Activated CD8-positive, alpha-beta T cell treated with anti-CD3 and anti-CD28 coated beads for 36 hours (primary cell): ENCODE measurements at places on chromosomes 7 and 10. TPM values are rescaled to one million over a fixed set of nuclear protein-coding genes. Genes with fewer than 3 reads are reported as not detected.

- no peak for DNase-seq
Observed at GRCh38 chr7:5217851-5218331, 27.9 kb downstream of the WIPI2 start.

DRGX gene
- not detected for total RNA-seq

DNA sequence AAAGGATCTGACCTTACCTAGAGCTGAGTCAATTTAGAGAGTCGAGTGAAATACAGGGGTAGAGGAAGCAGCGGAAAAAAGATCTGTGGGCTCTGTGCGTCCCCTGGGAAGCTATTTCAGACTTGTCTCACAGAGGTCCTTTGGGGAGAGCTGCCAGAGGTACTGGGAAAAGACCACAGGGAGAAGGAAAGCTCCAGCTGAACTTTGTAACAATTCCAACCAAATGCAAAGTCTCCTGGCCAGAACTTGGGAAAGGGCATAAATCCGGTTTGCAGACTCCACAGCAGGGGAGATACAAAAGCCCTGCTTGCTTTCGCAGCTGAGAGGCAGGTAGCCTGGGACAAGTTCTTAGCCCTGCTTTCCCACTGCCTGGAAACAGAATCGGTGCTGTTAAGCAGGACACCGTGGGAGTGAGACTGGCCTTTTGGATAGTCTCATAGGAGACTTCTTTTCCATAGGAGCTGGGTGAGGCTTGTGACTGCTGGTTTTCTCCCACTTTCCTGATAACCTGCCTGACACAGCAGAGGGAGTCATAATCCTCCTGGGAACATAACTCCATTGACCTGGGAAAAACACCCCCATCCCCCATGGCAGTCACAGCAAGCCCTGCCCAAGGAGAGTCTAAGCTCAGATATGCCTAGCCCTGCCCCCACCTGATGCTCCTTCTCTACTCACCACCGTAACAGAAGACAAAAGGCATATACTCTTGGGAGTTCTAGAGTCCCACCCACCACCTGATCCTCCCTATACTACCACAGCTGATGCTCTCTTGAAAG, 926.2 kb downstream of the KCNMA1 start:
- no peak for DNase-seq

- no peak for DNase-seq
Observed at GRCh38 chr10:88952647-88953111, at the start of gene ACTA2. Gene ACTA2, minus strand, starts transcription at chr10:88952773. Its CDS starts 3,843 bp downstream, at chr10:88948930.

KIFBP gene
- 9.7 TPM for total RNA-seq

DNA sequence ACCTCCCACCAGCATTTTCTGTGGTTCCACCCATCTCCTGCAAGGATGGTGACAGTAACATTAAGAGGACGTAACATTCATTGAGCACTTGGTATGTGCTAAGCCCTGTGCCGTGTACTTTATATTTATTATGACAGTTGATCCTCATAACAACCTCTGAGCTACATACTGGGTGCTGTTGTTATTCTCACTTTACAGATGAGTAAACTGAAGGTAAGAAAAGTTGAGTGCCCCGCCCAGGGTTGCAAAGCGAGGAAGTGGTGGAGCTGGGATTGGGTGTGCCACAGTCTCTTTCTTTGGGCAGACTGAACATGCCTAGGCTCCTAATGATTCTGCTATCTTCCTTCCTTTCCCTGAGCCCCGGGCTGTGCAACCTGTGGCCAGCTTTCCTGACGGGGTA, 107.4 kb downstream of the SH3PXD2A start:
- DNase-seq, result no peak

GRCh38 chr7:73683056-73683787, at the start of the genes BUD23 and DNAJC30:
Gene BUD23, plus strand, starts transcription at chr7:73683597. Its CDS starts 29 bp downstream, at chr7:73683626.
Gene DNAJC30, minus strand, starts transcription at chr7:73683453. Its CDS starts 30 bp downstream, at chr7:73683423.
- peak; percentile 99 for DNase-seq

DNA sequence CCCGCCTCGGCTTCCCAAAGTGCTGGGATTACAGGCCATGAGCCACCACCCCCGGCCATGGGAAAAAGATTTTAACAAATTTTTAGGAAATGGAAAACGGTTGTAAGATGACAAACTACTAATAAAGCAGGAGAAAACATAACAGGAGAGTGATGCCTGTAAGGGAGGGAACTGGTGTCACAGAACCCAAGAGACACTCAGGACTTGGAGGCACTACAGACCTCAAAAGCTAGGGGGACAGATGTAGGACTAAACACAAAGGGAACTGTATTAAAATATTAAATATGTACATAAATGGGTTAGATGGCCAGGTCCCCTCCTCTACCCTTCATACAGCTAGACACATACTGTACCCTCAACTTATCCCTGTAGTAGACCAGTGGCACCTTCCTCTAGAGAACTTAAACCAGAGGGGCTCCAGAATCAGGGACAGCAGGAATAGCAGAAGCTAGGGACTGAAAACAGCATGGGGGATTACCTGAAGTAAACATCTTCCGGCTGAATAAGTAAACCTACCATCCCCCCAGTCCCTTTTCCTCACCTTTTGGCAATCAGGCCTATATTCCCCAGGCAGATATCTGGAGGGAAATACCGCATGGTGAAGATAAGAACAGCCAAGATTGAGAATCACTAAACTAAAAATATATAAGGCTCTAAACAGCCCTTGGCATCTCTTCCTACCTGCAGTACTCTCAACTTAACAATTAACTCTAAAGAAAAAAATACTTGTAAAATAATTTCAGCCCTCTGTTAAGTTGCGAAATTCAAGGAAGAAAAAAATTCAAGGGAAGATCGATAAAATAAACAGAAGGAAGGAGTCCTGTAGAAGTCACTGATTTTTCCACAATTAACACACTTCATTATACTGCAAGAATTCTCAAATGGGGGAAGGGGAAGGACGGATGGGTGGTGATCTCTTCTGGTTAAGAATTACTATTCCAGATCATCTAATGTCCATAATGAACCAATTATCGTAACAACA, 15.5 kb downstream of the TM9SF3 start:
- no peak for DNase-seq

DNA sequence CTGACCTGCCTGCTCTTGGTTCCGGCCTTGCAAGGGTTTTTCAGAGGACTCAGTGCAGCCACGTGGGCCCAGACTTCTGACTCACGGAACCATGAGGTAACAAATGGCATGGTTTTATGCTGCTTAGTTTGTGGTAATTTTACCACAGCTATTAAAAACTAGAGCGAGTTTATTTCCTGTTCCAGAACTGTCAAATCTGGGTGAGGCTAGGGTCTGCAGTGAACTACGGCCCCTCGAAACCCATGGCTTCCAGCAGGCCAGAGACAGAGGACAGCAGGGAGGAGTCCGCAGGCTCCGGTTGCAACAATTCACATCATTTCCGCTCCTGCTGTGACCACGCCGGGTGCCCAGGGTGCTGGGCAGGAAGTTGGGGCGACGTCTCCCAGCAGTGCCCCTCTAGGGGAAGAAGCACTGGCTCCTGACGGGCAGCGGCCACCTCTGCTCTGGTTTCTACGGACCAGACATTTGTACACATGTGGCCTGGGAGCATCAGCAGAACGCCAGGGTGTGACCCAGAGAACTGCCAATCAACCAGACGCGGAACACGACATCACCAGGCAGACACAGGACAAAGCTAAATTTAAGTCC, 74.8 kb downstream of the ADARB2 start:
- no peak for DNase-seq

GRCh38 chr7:50962962-50963374, 180.3 kb upstream of the GRB10 start:
- no peak for DNase-seq

NKX2-3 gene
- total RNA-seq, result not detected

GRCh38 chr7:77958436-77958835, 159.9 kb downstream of the PHTF2 start:
- no peak for DNase-seq

DNA sequence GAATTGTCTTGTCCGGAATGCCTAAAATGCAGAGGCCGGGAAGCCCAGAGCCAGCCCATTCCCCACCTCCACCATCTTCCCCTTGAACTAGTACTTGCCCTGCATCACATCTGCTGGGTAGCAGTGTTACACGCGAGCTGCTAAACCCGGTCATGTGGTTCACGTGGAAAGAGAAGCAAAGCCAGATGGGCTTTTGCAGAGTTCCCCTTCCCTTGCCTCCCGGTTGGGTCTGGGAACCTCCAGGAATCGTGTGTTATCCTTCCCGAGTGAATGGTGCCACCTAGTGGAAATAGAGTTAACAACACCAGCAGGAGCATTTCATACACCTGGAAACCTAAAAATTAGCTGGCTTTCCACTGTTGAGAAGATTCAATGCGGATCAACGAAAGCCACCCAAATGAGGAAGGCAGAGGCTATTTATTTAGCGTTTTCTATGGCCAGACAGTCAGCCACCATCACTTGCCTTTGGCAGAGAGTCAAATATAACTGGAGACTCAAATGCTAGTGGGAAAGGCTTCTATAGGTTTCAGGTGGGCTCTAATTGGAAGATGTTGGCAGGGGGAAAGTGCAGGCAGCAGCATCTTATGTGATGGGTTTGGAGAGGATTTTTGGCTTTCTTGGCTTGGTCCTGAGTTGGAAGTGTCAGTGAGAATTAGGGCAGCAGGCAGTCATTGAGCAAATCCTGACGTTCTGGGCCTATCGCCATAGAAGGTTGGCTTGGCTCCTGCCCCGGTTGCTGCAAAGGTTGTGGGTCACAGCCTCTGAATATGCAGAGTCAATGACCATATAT, 12.9 kb upstream of the DENND2A start:
- DNase-seq, result no peak

DNA sequence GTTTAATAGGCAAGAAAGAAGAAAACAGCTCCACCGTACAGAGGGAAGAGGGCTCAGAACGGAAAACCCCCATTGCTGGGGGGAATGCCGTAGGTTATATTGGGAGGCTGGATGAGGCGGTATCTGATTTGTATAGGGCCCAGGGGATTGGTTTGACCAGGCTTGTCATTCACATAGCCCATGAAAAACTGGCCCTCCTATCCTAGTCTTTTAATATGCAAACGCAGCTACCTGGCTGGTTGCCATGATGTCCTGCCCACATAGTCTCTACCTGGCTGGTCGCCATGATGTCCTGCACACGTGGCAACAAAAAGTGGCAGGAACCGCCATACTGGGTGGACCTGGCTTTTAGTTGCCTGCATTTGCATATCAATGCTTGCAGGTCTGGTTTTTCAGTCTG, 84.7 kb downstream of the AUTS2 start:
- DNase-seq, result no peak

GRCh38 chr10:48252354-48252650, 22.2 kb downstream of the FRMPD2 start:
- DNase-seq, result no peak

USP54 gene
- 4.6 TPM for total RNA-seq

DNA sequence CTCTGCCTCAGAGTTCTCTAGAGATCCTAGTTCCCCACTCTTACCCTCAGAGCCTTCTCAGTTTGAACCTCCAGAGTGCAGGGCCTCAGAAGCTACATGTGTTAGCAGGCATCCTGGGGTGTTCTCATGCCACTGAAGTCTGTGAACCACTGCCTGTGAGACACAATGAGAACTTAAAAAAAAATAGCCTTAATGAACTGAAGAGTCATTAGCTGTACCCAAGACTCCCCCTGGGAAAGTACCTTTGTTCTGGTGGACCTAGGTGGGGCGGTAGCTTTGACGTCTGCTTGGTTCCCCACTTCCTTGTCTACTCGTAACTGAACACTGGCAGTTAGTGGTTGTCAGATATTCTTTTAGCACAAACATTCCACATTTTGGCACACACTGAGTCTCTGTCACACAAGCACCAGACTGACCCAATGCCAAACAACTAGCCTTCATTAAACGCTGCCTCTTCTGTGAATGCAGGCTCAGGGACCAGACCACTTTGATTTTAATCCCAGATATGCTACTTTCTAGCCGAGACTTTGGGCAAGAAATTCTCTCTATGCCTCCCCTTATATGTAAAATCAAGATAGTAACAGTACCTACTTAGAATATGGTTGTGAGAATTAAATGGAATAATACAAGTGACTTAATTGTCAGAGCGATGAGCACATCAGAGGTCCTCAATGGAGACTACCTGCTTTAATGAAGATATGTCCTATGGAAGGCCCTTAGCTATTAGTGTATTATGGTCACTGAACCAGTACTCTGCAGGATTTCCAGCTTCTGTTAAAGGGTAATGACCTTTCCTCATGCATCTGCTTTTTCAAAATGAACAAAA, 75.3 kb upstream of the CC2D2B start:
- DNase-seq, result peak; percentile 69

DNA sequence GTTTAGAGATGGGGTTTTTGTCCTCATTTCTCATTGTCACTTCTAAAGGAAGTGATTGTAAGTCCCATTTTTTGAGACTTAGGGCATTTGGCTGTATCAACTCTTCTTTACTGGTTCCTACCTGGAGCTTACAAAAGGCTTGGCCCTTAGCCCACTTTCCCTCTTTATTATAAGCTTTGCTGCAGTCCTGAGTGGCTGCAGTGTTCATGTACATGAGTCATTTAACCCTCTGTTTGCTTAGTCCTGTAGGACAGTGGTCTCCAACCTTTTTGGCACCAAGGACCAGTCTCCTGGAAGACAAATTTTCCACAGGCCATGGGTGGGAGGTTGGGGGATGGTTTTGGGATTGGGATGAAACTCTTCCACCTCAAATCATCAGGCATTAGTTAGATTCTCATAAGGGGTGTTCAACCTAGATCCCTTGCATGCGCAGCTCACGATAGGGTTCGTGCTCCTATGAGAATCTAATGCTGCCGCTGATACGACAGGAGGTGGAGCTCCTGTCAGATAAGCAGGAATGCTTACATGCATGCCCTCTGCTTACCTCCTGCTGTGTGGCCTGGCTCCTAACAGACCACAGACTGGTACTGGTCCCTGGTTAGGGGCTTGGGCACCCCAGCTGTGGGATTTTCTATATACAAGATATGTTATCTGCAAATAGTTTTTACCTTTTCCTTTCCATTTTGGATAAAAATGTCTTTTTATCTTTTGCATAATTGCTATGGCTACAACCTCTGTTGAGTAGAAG, 99.7 kb downstream of the CCSER2 start:
- no peak for DNase-seq

DENND2A gene
- not detected for total RNA-seq

ZNF107 gene
- total RNA-seq, result 13.0 TPM

- no peak for DNase-seq
Observed at GRCh38 chr10:112634096-112634830, 187.2 kb downstream of the VTI1A start.

SERPINE1 gene
- total RNA-seq, result 1.2 TPM

- DNase-seq, result no peak
Observed at GRCh38 chr7:46507560-46507959, 586.5 kb upstream of the IGFBP3 start.

- DNase-seq, result no peak
Observed at GRCh38 chr10:107971411-107971810, 806.9 kb upstream of the SORCS1 start.

RHEB gene
- 42.0 TPM for total RNA-seq

MEOX2 gene
- not detected for total RNA-seq

- no peak for DNase-seq
Observed at GRCh38 chr7:129055294-129055816, 444 bp upstream of the TNPO3 start.

DNA sequence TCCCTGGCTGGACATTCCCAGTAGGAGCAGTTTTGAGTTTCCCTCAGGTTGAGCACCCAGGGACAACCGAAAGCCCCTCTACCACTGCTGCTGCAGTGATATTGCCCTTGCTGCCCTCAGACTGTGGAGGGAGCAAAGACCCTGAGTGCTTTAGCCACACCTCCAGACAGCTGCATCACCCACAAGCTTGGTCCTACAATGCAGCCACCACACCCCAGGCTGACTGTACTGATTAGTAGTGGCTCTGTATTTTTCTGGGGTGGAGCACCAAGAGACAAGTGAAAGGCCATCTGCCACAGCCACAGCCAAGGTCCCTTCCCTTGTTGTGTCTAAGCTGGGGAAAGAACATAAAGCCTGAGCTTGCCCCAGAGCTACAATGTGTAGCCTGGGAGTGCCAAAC, 789.9 kb downstream of the PCDH15 start:
- no peak for DNase-seq

GCC1 gene
- total RNA-seq, result 12.4 TPM
